Activated CD4-positive, alpha-beta T cell treated with anti-CD3 and anti-CD28 coated beads for 24 hours (primary cell): ENCODE measurements at places on chromosomes 2 and 18.

GRCh38 chr2:46410273-46411244 lies 68.8 kb upstream of the TMEM247 start:
- no peak for DNase-seq

GRCh38 chr18:46334868-46335281 lies 230.7 kb downstream of the HAUS1 start:
- DNase-seq = no peak

GRCh38 chr2:25920336-25920735 lies 42.0 kb upstream of the ASXL2 start:
- DNase-seq = no peak

GRCh38 chr2:109720380-109721106 lies 73.6 kb upstream of the RGPD5 start:
- DNase-seq = no peak

DNA sequence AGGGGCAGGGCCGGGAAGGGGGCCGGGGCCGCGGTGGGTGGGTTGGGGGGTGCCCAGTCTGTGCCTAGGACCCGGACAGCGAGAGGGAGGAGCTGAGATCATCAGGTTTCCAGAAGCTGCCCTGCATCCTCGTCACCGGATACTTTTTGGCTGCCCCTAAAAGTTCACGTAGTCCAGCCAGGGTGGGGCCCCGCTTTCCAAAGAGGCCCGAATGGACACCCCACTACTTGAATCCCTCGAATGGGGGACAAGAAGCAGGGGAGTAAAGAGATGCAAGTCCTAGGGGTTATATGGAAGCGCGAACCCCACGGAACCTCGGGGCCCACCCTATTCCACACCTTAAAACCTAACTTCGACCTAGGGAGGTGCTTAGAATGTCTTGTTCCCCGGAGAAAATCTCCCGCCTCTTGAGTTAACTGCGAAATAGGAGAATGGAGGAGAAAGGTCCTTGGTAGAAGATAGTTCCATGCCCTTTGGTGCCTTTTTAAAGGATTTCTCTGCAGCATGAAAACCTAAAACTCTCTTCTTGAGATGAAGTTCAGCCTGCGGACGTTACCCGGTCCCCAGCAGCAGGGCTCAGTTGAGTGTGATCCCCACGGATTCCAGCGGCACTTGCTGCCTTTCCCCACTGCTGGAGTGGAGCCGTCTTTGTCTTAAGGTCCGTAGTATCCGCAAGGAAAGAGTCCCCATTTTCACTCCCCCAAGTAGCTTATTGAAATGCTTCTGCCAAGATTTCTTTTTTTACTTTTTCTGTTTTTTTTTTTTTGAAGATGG lies 2.1 kb upstream of the RNF152 start:
- DNase-seq = no peak

DNA sequence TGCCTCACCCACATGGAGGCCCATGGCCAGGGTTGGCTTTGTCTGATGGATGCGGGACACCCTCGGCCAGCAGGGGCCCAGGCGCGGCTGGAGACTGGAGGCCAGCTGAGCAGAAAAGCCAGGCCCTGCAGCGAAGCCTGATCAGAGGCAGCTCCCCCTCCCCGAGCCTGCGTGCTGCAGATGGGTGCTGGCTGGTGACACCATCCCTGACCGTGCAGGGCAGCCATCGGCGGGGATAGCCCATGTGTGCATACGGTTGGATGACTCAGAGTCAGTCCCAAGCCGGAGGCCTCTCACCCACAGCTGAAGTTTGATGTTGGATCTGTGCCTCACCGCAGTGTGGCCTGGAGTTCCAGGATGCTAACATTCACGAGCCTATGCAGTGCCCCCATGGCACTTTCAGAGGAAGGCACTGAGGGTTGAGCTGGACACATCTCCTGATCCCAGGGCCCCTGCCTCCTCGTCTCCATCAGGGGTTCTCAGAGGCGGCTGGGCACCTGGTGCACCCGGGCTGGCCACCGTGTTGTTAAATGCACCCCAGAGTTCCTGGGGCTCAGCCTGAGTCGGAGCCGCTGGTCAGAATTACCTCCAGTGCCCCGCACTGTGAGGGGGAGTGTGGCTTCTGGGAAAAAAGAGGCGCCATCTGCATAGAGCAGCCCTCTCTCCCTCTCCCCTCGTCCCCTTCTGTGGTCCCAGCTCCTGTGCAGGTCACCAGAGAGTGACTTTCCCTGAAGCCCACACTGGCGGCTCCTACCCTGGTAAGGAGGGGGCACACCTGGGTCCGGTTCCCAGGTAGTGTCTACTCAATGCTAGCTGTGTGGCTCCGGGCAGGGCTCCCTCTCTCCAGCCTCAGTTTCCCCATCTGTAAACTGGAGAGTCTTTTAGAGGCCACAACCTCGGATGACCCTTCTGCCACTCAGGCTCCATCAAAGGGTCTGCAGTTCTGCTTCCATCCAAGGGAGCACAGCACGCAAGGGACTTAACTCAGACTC lies 19.4 kb upstream of the KIF1A start:
- DNase-seq = no peak

DNA sequence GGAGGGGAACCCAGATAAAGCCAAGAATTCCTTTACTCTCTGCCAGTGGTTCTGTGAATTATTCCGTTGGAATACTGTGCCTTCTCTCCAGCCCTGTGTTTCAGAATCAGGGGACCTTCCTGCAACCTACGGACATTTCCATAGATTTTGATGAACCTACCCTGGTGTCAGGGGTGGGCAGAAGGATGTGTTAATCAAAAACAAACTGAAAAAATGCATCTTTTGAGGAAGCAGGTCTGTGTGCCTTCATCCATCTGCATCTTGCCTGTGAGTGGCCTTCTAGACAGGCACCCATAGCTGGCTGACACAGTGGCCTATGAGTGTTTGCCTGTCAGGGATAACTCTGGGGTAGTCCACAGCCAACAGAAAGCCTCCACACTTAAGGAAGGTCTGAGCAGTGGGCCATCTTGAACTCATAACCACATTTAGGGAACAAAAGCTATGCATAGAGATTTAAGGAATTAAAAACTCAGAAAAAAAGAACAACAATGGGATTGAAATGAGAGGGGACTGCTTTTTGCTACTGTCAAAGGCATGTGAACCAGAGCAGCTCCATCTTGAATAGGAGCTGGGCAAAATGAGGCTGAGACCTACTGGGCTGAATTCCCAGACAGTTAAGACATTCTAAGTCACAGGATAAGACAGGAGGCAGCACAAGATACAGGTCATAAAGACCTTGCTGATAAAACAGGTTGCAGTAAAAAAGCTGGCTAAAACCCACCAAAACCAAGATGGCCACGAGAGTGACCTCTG lies 45.9 kb upstream of the ITGA6 start:
- no peak for DNase-seq

DNA sequence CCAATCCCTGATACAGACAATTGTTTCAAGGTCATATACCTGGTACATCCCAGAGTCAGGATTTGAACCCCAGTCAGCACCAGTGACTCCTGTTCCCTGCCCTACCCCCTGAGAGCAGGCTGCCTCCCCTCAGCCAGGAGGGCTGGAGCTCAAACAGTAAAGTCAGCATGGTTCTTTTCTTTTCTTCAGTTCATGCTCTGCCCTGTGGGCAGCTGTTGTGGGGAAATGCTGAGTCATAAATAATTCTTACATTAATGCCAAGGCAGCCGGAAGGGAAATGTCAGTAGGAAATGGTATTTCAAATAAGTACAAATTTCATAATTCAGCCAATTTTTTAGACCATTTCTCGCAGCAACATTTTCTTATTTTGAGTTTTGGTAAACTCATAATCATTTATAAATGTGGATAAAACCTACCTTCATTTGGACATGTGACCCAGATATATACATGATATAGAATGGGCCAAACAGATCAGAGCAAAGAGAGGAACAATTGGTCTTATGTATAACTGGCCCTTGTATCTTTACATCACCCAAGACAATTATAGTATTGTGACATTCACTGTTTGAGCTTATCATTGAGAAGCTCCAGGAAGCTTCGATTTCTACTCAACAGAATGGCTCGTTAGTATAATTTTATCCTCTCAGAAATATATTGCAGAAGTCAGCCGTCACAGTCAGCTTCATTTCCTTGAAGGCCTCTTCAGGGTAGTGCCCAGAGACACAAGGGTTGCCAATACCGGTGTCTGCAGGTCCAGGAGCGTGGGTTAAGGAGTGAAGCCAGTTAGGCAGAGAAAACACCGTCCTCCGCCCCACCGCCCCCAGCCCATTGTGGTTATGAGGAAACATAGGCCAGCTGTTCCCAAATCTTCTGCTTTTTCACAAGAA lies 28.0 kb upstream of the SCYGR1 start:
- DNase-seq = no peak
